Activated T-helper 1 cell treated with anti-CD3 and anti-CD28 coated beads, Interleukin-2, amount 50 U/mL, for 16 hours (primary cell): ENCODE measurements at places on chromosomes 5 and 9.

DNA sequence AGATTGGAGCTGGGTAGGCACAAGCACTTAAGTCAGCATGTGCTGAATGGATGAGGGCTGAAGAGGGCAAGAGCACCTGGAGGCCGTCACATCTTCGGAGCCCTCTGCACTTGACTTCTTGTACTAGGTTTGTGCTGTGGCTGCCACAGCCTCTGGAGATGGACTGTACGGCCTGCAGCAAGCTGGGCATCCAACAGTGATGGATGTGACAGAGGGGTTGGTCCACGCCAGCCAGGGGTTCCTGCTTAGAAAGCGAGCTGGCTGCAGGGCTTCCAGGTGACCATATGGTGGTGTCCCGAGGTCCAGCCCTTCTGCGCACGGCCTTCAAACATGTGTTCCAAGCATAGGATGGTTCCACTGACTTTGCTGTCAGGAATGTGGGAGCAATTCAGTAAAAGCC lies 65.1 kb upstream of the PHYKPL start:
- no peak for DNase-seq

DNA sequence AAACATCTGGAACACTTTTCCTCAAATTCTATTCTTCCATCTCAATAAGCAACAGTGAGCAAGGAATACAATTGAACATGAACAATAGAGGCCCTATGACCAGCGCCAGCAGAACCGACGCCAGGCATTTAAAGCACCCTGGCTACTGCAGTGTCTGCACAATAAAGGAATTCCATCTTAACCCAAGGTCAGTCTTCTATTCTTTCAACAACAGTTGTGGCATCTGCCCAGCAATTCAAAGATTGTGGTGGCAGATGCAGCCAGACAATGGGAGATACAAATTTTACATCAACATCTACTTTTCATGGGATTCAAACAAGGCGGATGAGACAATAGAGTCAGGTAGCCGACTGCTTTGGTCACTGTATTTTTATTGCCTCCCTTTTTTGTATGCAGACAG lies 65.9 kb downstream of the ELL2 start:
- no peak for DNase-seq

DNA sequence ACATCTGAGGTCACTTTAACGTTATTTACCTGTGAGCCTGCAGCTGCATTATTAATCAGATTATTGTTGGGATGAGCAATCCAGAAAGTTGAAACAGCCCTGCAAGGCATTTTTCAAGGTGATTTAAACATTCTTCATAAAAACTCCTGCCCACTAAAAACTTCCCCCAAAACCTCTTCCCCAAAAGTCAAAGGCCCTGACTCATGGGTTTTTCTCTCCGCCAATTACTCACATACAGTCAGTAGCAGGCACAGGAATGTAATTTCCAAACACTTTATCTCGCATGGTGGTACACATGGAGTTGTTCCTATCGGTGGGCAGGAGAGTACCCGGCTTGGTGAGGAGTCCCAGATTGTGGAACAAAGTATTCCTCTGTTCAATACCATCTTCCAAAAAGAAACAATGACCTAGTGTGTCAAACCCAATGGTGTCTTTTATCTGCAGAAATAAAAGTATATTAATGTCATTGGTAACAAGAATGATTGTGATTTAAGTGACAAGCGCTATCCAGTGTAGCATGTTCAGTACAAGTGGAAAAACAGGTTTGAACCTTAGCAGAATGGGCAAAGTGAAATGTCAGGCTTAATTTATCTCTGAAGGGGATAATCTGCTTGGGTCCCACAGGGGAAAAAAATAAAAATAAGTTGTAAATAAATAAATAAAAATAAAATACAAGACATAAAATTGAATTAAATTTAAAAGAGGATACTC lies 38.3 kb downstream of the CEMIP2 start:
- no peak for DNase-seq

- no peak for DNase-seq
Measured at GRCh38 chr9:86829496-86830046, 117.7 kb downstream of the GAS1 start.

GRCh38 chr9:87290241-87291052 lies 207.2 kb upstream of the DAPK1 start:
- DNase-seq = no peak

DNA sequence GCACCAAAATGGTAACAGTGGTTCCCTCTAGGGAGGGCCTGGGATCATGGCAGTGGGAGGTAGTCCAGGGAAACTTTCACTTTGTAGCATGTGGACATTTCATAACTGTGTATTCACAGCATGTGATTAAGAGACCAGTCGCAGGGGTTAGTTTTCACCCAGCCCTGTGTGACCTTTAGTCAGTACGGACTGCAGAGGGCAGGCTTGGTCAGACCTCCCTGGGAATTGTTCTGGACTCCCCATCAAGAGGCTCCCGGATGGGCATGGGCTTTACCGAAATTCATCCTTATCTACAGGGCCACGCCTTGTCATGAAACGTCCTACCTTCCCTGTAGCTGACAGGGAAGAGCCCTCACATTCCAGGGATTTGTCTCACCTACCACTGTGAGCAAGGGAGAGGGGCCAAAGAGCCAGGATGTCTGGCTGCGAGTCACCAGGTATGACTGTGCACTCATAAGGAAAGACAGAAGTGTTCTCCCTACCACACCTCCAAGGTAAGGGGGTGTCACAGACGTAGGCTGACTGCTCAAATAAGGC lies 19.9 kb downstream of the GPX3 start:
- DNase-seq = no peak

GRCh38 chr5:133128066-133128465 lies 76.3 kb downstream of the HSPA4 start:
- no peak for DNase-seq
